ENCODE measurements at places on chromosomes 4 and X. TPM values are rescaled to one million over a fixed set of nuclear protein-coding genes. Genes with fewer than 3 reads are reported as not detected.
A peak's percentile ranks its signal among the peaks of the same experiment; 100 is the strongest.

Gene LONRF3
- 18.8 TPM for total RNA-seq

GRCh38 chr4:478373-478772 is 20.6 kb downstream of the ZNF721 start:
- H3K36me3 ChIP-seq = no peaks in the 10 kb centered on the region
- H3K4me3 ChIP-seq = no peak overlapping the region
- DNase-seq = no peak
- H3K27me3 ChIP-seq = no peaks in the 10 kb centered on the region

DNA sequence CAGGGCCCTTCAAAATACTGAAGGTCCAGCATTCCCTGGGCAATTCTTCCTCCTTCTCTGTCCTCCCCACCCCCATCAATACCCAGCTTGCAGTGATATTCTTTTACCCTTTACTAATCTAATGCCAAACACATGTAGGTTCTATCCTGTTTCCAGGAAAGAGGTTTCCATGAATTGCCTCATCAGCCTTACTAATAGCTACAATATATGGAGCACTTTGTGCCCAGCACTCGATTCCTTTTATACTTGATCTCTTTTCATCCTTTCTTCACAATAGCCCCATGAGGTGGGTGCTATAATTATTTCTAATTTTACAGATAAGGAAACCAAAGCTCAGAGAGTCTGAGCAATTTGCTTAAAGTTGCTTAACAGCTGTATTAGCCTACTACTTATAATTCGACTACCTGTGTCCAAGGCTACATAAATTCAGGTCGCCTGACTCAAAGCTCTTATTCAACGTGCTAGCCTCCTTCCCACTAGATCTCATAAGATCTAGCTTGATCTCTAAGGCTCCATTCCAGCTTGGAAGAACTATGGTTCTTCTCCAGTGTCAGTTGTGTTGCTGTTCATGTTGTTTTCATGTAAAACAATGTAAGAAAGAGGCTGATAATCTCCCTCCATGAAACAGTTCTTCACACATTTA is 229.6 kb upstream of the PGRMC2 start:
- H3K4me3 ChIP-seq = no peak overlapping the region
- no peaks in the 10 kb centered on the region for H3K27me3 ChIP-seq
- DNase-seq = no peak
- no peaks in the 10 kb centered on the region for H3K36me3 ChIP-seq

Gene USP38
- 25.5 TPM for total RNA-seq

Gene SPANXA2
- total RNA-seq = not detected

Gene SLITRK2
- total RNA-seq = 0.17 TPM

GRCh38 chrX:30950391-30950790 is 61.3 kb upstream of the TAB3 start:
- no peak overlapping the region for H3K27ac ChIP-seq
- H3K4me3 ChIP-seq = no peak overlapping the region
- no peaks in the 10 kb centered on the region for H3K27me3 ChIP-seq
- no peaks in the 10 kb centered on the region for H3K36me3 ChIP-seq
- DNase-seq = no peak

GRCh38 chrX:45801554-45801953 is 600.9 kb upstream of the DIPK2B start:
- H3K4me3 ChIP-seq = no peak overlapping the region
- H3K27me3 ChIP-seq = no peaks in the 10 kb centered on the region
- DNase-seq = no peak
- peaks cover 12% of the 10 kb centered on the region for H3K4me1 ChIP-seq

- DNase-seq = no peak
- H3K4me3 ChIP-seq = no peak overlapping the region
- H3K36me3 ChIP-seq = no peaks in the 10 kb centered on the region
- H3K4me1 ChIP-seq = peaks cover 32% of the 10 kb centered on the region
- H3K27me3 ChIP-seq = peaks cover 16% of the 10 kb centered on the region
Observed at GRCh38 chr4:61198686-61199085, 1.4 kb upstream of the ADGRL3 start.

Gene CDS1
- 1.7 TPM for total RNA-seq

DNA sequence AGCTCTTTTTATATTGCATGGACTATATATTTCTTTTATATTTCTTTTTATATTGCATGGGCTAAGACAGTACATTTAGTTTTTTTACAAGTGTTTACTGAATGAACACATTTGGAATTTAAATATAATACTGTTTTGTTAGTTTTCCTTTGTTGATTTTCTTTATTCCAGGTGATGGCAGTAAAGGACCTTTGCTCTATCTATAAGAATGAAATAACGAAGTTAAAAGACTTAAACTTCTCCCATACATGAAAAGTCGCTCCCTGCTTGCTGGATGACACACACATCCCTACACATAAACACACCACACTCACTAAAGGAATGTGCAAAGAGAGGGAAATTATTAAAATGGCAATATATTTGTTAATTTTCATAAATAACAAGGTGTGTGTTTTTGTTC is 102.5 kb upstream of the ANXA10 start:
- H3K4me3 ChIP-seq = no peak overlapping the region
- no peak overlapping the region for H3K27ac ChIP-seq
- DNase-seq = no peak
- no peaks in the 10 kb centered on the region for H3K27me3 ChIP-seq
- no peaks in the 10 kb centered on the region for H3K36me3 ChIP-seq

DNA sequence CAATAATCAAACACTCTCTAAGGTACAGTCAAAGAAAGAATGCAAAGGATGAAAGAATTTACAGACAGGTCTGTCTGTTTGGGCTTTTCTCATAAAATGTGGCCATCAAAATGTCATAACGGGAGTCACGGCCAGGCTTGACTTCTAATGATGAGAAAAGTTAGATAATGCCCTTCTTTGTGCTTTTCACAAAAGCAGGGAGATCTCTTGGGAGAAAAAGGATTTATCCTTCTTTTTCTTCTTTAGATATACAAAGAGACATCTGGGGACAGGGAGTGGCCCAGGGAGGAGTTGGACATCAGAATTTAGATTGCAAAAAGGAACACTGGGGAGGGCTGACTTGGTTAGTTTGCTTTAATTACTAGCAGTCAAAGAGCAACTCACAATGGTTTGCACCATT is 93.1 kb downstream of the SLC39A8 start:
- no peak overlapping the region for H3K4me3 ChIP-seq
- no peaks in the 10 kb centered on the region for H3K36me3 ChIP-seq
- DNase-seq = no peak
- H3K27me3 ChIP-seq = no peaks in the 10 kb centered on the region
- no peaks in the 10 kb centered on the region for H3K4me1 ChIP-seq
- no peak overlapping the region for H3K27ac ChIP-seq

Gene CT45A1
- total RNA-seq = not detected

GRCh38 chr4:188781655-188782054 is 642.4 kb downstream of the TRIML1 start:
- no peaks in the 10 kb centered on the region for H3K27me3 ChIP-seq
- DNase-seq = no peak
- no peaks in the 10 kb centered on the region for H3K36me3 ChIP-seq

Gene PITX2
- 17.4 TPM for total RNA-seq

GRCh38 chr4:88367826-88368225 is 10.8 kb upstream of the HERC6 start:
- no peaks in the 10 kb centered on the region for H3K36me3 ChIP-seq
- no peak overlapping the region for H3K27ac ChIP-seq
- no peaks in the 10 kb centered on the region for H3K4me1 ChIP-seq
- H3K4me3 ChIP-seq = no peak overlapping the region
- no peak for DNase-seq

GRCh38 chrX:151742311-151742710 is 7.8 kb downstream of the CNGA2 start:
- H3K4me1 ChIP-seq = no peaks in the 10 kb centered on the region
- no peak overlapping the region for H3K27ac ChIP-seq
- H3K36me3 ChIP-seq = no peaks in the 10 kb centered on the region
- DNase-seq = no peak
- H3K4me3 ChIP-seq = no peak overlapping the region

GRCh38 chrX:139842326-139843185 is 90.3 kb downstream of the ATP11C start:
- peaks cover 7% of the 10 kb centered on the region for H3K4me1 ChIP-seq
- no peaks in the 10 kb centered on the region for H3K36me3 ChIP-seq
- no peak overlapping the region for H3K27ac ChIP-seq
- no peaks in the 10 kb centered on the region for H3K27me3 ChIP-seq
- H3K4me3 ChIP-seq = no peak overlapping the region

- no peak for DNase-seq
- no peaks in the 10 kb centered on the region for H3K4me1 ChIP-seq
- H3K27ac ChIP-seq = no peak overlapping the region
- no peaks in the 10 kb centered on the region for H3K27me3 ChIP-seq
- no peaks in the 10 kb centered on the region for H3K36me3 ChIP-seq
Observed at GRCh38 chr4:169362607-169363006, 91.9 kb upstream of the SH3RF1 start.

- H3K27me3 ChIP-seq = peaks cover 40% of the 10 kb centered on the region
- peak overlapping the region; percentile 82 for H3K27ac ChIP-seq
- peak overlapping the region; percentile 77 for H3K4me3 ChIP-seq
- H3K4me1 ChIP-seq = peaks cover 30% of the 10 kb centered on the region
Observed at GRCh38 chr4:1009542-1010394, 1.7 kb upstream of the FGFRL1 start.

Gene ABLIM2
- 8.0 TPM for total RNA-seq

DNA sequence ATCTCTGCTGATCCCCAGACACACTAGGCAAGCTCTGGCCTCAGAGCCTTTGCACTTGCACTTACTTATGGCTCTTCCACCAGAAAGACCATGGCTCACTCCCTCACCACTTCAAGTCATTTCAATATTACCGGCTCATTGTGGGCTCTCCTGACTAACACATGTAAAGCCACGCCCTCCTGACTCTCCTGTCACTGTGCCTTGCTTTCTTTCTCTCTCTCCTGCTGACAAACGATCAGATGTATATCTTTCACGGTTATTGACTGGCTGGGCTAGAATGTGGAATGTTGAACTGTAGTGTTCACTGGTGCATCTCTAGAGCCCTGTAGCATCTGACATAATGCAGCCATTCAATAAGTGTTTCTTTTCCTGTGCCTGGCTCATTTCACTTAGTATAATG is 425.1 kb downstream of the RAB28 start:
- no peak for DNase-seq
- H3K36me3 ChIP-seq = no peaks in the 10 kb centered on the region
- H3K27ac ChIP-seq = no peak overlapping the region
- no peak overlapping the region for H3K4me3 ChIP-seq

Gene PF4V1
- not detected for total RNA-seq

- H3K4me1 ChIP-seq = no peaks in the 10 kb centered on the region
- H3K27me3 ChIP-seq = peaks cover 5% of the 10 kb centered on the region
- no peak overlapping the region for H3K27ac ChIP-seq
- H3K36me3 ChIP-seq = no peaks in the 10 kb centered on the region
- DNase-seq = no peak
- no peak overlapping the region for H3K4me3 ChIP-seq
Observed at GRCh38 chrX:151713849-151714248, 2.0 kb upstream of the FATE1 start.

Gene ARHGAP36
- total RNA-seq = 0.32 TPM

GRCh38 chr4:158799856-158800255 is 31.0 kb downstream of the FNIP2 start:
- no peak overlapping the region for H3K4me3 ChIP-seq
- DNase-seq = no peak
- H3K36me3 ChIP-seq = no peaks in the 10 kb centered on the region
- no peak overlapping the region for H3K27ac ChIP-seq
- H3K4me1 ChIP-seq = peaks cover 99% of the 10 kb centered on the region
- no peaks in the 10 kb centered on the region for H3K27me3 ChIP-seq

Gene SLC7A11
- total RNA-seq = 0.19 TPM

- peak overlapping the region; percentile 38 for H3K27ac ChIP-seq
- H3K4me1 ChIP-seq = peaks cover 5% of the 10 kb centered on the region
- DNase-seq = no peak
- H3K27me3 ChIP-seq = no peaks in the 10 kb centered on the region
- no peaks in the 10 kb centered on the region for H3K36me3 ChIP-seq
- H3K4me3 ChIP-seq = no peak overlapping the region
Observed at GRCh38 chr4:142091085-142091513, 454.7 kb downstream of the IL15 start.

Gene OTUD5
- total RNA-seq = 43.6 TPM

- H3K36me3 ChIP-seq = no peaks in the 10 kb centered on the region
- no peaks in the 10 kb centered on the region for H3K27me3 ChIP-seq
- peak overlapping the region; percentile 63 for H3K4me3 ChIP-seq
- peak overlapping the region; percentile 85 for H3K27ac ChIP-seq
- no peaks in the 10 kb centered on the region for H3K4me1 ChIP-seq
- DNase-seq = peak; percentile 91
Observed at GRCh38 chrX:103918050-103918449, 44.4 kb upstream of the TMSB15B start.

Gene GLOD5
- total RNA-seq = not detected

- peaks cover 64% of the 10 kb centered on the region for H3K36me3 ChIP-seq
- no peak for DNase-seq
- H3K4me1 ChIP-seq = no peaks in the 10 kb centered on the region
- no peak overlapping the region for H3K4me3 ChIP-seq
- H3K27me3 ChIP-seq = no peaks in the 10 kb centered on the region
Observed at GRCh38 chr4:7031558-7032449, 11.4 kb upstream of the TADA2B start.
